ENCODE measurements at places on chromosomes 12 and 14. TPM values are rescaled to one million over a fixed set of nuclear protein-coding genes. Genes with fewer than 3 reads are reported as not detected.

CARMIL3 gene
- total RNA-seq, result 1.2 TPM

MMP17 gene
- total RNA-seq, result 0.21 TPM

HOXC6 gene
- not detected for total RNA-seq

CAPS2 gene
- 1.9 TPM for total RNA-seq

FAIM2 gene
- 0.23 TPM for total RNA-seq

C12orf43 gene
- total RNA-seq, result 34.9 TPM

TOMM20L gene
- not detected for total RNA-seq

L2HGDH gene
- total RNA-seq, result 20.9 TPM

DPF3 gene
- total RNA-seq, result 1.2 TPM

KRT79 gene
- 0.44 TPM for total RNA-seq

TMEM253 gene
- 0.13 TPM for total RNA-seq

ATL1 gene
- 0.73 TPM for total RNA-seq

DDX54 gene
- total RNA-seq, result 128 TPM

PRH1 gene
- 9.3 TPM for total RNA-seq

BIN2 gene
- 42.8 TPM for total RNA-seq

CLBA1 gene
- 4.0 TPM for total RNA-seq

CHPT1 gene
- 31.2 TPM for total RNA-seq

NTS gene
- total RNA-seq, result not detected

VWF gene
- total RNA-seq, result 0.04 TPM

SCN8A gene
- 1.1 TPM for total RNA-seq

PRICKLE1 gene
- not detected for total RNA-seq

SERPINA3 gene
- total RNA-seq, result not detected

P3H3 gene
- 1.8 TPM for total RNA-seq

PLEK2 gene
- 1.1 TPM for total RNA-seq

ERBB3 gene
- total RNA-seq, result 1.1 TPM

FOXM1 gene
- 75.9 TPM for total RNA-seq

PGF gene
- 0.17 TPM for total RNA-seq

TWF1 gene
- total RNA-seq, result 34.7 TPM

IL26 gene
- total RNA-seq, result 0.50 TPM

CMKLR1 gene
- not detected for total RNA-seq

KIF26A gene
- 0.27 TPM for total RNA-seq

LTB4R gene
- 13.7 TPM for total RNA-seq

SLC41A2 gene
- 7.3 TPM for total RNA-seq

SYT10 gene
- not detected for total RNA-seq

WNT5B gene
- not detected for total RNA-seq

ITGB7 gene
- total RNA-seq, result 248 TPM

BCAT1 gene
- 49.4 TPM for total RNA-seq

TTC9 gene
- total RNA-seq, result 5.7 TPM

GLS2 gene
- total RNA-seq, result 3.1 TPM

TMEM52B gene
- not detected for total RNA-seq

PTCSC3 gene
- not detected for total RNA-seq

HCAR2 gene
- not detected for total RNA-seq

CD163 gene
- not detected for total RNA-seq

LTBR gene
- 1.2 TPM for total RNA-seq

GLT8D2 gene
- total RNA-seq, result 0.13 TPM

CABP1 gene
- 0.31 TPM for total RNA-seq

FBLN5 gene
- 0.84 TPM for total RNA-seq

CLEC9A gene
- not detected for total RNA-seq

ABCD4 gene
- total RNA-seq, result 44.3 TPM

RND1 gene
- 2.9 TPM for total RNA-seq

SERPINA1 gene
- 0.55 TPM for total RNA-seq
